Stimulated activated CD4-positive, alpha-beta T cell treated with anti-CD3 and anti-CD28 coated beads, TNF-alpha, amount 100 ng/mL, for 48 hours (primary cell): ENCODE measurements at places on chromosomes 6 and 20.

GRCh38 chr6:37275350-37275749, 17.4 kb upstream of the TMEM217 start:
- DNase-seq: no peak

DNA sequence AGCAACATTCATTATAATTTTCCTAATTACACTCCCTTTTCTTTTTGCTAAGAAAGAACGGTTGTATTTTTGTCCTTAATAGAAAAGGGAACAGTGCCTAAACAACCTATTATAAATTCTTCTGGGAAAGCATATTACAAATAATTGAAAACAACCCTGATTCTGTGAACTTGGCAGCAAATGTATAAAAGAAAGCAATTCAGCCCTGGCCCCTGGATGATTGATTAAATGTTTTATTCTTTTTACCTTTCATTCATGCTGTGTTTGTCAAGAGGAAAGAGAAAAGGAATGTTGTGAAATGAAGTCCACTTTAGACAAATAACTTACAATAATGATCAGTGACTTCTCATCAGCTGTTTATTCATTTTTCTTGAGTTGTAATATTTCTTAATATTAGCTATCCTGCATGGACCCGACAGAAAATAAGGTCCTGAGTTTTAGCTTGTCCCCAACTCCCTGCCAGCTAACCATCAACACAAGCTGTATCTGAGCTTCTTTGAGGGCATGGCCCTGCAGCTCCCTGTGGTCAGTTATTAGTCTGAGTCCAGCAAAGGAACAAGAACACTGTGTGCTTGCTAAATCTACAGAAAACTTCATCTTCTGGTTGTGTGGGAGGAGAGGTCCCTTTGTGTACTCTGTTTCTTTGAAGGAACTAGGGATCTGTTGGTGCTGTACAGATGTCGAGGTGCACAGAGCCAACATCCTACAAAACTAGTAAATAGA, 248.2 kb downstream of the LAMA2 start:
- DNase-seq: no peak

- DNase-seq: peak; percentile 20
Observed at GRCh38 chr6:42136508-42137193, 5.8 kb downstream of the C6orf132 start.

- no peak for DNase-seq
Observed at GRCh38 chr6:141199074-141199473, 933.7 kb upstream of the GJE1 start.

DNA sequence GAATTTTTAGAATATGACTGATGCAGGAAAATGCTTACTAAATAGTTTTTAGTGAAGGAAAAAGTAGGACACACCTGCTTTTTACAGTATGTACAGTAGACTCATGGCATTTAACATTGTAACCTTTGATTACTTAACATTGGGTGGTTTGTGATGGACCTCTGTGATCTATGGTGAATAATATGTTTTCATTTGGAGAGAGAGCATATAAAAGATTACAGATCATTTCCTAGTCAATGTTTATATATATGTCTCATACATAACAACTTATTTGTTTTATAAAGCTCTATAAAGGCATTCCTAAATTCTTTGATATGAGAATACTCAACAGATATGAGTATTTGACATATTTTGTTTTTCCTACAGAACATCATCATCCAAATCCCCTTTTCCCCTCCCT, 129.3 kb upstream of the PDE7B start:
- DNase-seq: no peak

DNA sequence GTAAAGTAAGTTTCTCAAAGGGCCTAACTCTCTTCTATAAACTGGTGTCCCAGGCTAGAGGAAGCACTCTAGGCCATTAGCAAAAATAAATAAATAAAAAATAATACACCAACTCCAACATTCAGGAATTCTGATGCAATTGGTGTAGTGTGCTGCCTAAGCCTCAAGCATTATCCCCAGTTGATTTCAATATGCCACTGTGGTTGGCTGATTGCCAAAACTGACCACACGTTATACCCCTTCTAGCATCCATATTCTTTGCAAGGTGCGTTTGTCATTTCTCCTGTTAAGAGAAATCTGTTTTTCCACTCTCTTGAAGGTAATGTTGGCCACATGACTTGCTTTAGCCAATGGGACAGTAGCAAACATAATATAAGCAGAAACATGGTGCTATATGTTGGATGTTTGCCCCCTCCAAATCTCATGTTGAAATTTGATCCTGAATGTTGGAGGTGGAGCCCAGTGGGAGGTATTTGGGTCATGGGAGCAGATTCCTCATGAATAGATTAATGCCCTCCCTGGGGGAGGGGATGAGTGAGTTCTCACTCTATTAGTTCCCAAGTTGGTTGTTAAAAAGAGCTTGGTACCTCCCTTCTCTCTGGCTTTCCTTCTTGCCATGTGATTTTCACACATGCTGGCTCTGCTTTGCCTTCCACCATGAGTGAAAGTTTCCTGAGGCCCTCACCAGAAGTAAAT, 71.9 kb upstream of the PLCB4 start:
- DNase-seq: no peak

- no peak for DNase-seq
Observed at GRCh38 chr6:1279065-1279464, 32.8 kb upstream of the FOXQ1 start.

GRCh38 chr6:75331151-75331550, 46.6 kb upstream of the TMEM30A start:
- no peak for DNase-seq

- DNase-seq: no peak
Observed at GRCh38 chr20:44123251-44123650, 63.7 kb downstream of the JPH2 start.

DNA sequence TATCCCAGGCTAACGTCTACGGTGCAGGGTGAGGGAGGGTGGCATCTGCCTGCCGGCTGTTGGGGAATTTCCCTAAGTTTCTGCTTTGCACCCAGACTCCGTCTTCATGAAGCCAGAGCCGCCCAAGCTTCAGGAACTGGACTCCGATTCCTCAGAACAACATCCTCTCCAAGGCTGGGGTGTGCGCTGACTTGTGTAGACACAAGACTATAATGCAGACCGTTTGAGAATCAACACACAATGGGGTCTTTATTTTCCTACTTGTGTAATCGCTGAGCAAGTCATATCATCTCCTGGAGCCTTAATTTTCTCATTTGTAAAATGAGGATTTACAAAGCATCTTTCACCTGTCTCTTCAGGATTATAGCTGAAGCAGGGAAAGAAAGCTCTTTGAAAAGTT, 160.5 kb upstream of the AGPAT4 start:
- no peak for DNase-seq

GRCh38 chr20:59723108-59723500, 118.8 kb downstream of the PHACTR3 start:
- DNase-seq: no peak

DNA sequence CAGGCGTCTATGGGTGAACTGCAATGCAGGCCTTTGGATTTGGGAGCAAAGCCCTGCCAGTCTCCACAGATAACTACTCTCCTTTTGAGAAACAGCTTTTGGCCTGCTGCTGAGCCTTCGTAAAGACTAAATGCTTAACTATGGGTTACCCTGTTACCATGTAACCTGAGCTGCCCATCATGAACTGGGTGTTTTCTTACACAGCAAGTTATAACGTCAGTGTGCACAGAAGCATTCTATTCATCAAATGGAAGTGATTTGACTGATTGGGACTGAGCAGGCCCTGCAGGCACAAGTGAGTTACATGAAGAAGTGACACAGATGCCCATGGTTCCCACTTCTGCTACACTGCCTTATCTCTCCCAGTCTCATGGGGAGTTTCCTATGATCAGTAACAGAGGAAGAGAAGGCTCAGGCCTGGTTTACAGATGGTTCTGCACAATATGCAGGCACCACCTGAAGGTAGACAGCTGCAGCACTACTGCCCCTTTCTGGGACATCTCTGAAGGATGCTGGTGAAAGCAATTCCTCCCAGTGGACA, 319.1 kb downstream of the CD83 start:
- DNase-seq: no peak

DNA sequence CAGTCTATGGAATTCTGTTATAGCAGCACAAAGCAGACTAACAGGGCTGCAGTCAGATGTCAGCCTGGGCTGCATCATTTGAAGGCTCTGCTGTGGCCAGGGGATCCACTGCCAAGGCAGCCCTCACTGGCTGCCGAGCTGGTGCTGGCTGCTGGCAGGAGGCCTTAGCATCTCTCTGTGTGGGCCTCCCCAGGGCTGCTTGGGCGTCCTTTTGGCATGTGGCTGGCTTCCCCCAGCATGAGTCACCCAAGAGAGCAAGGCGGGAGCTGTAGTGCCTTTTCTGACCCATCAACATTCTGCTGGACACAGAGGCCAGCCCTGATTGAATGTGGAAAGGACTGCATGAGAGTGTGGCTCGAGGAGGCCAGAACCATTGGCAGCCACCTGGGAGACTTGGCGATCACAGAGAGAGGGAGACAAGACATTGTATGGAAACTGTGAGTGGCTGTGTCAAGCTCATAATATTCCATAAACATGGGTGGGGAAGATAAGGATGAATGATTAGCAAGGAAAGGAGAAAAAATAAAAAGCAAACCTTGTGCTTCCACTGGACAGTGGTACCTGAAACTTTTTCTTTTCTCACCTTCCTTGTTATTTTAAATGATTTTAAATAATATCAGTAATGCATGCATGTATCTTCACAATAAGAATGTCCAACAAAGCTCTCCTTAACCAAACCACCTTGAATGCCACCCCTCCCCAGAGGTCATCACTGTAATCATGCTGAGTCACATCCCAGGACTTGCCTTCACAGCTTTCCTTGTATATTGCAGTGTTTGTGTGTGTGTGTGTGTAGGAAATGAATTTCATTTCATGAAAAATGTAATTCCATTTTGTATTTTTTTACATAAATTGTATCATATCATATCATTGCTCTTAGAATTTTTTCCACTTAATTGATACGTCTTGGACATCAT, 55.0 kb upstream of the VSX1 start:
- DNase-seq: no peak

DNA sequence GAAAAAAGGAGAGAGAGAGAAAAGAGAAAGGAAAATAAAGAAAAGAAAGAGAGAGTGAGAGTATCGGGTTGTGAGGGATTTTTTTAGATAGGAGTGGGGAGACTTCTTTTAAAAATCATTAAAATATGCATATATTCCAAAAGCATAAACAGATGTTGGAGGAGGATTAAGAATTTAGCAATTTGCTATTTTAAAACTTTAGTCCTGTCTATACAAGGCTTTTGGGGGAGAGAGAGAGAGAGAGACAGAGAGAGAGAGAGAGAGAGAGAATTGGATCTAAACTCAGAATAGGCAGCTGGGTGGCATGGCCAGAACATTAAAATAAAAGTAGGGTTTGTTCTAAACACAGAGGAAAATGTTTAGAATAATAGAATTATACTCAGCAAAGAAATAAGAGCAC, 72.1 kb downstream of the SOD2 start:
- no peak for DNase-seq

GRCh38 chr6:57242505-57242904, 20.4 kb upstream of the RAB23 start:
- DNase-seq: no peak

DNA sequence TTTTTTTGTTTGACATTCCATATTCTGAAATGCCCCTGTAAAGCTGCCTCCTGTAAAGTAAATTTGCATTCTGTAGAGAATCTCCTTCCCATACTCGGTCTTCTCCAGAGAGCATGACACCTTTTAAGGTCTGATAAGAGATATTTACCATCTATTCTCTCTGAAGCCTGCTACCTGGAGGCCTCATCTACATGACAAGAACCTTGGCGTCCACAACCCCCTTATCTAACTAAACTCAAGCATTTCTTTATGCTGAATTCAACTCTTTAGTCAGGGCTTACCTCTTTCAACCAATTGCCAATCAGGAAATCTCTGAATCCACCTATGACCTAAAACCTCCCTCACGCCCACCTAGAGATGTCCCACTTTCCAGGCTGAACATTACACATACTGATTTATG, 51.6 kb downstream of the FAM184A start:
- DNase-seq: no peak

DNA sequence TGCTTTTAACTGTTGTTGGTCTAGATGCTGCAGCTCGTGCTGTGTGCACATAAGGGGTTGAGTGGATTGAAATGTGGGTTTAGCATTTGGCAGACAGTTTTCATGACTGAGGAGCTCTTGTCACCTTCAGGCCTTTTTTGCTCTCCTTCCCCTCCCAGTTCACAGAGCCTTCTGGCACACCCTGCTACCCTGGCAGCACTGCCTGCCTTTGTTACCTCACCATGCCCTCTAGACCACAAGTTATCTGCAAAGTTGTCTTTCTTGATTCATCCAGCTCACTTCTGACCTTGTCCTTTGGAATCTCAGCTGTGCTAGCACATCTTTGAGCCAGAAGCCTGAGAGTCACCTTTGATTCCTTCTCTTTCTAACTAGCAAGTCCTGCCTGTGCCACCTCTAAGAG, 348.9 kb upstream of the ZFP64 start:
- DNase-seq: no peak

DNA sequence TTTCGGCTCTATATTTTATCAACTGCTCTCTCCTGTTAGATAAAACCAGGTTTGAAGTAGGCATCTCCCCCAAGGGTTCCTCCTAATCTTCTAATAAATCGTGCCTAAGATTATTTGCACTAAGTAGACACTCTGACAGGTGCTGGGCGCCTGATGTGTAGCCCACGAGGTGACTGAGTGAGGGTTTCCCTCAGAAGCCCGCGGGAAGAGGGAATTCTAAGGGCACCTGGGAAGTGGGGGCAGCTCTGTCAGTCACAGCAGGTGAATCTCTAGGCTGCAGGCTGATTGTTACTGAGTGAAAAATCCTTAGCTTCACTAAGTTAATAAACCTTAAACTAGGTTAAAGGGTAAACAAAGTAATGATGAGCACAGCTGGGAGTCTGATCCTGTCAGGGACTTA, 68.2 kb downstream of the PXDC1 start:
- no peak for DNase-seq

GRCh38 chr20:7882076-7882475, 58.2 kb downstream of the HAO1 start:
- DNase-seq: no peak

DNA sequence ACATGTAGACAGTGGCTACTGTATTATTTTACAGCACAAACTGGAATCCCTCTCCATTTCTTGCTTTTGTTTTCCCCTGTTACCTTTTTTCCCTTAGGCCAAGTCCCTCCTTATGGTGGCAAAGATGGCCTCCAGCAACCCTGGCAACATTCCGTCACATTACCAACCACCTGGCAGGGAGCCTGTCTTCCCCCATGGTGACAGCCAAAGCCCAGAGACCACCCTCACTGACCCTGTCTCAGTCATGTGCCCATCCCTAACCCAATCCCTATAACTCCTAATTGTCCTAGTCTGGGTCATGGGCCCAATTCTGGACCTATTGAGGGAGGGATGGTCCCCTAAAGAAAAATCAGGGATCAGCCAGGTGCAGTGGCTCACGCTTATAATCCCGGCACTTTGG, 27.6 kb downstream of the PARD6B start:
- no peak for DNase-seq

DNA sequence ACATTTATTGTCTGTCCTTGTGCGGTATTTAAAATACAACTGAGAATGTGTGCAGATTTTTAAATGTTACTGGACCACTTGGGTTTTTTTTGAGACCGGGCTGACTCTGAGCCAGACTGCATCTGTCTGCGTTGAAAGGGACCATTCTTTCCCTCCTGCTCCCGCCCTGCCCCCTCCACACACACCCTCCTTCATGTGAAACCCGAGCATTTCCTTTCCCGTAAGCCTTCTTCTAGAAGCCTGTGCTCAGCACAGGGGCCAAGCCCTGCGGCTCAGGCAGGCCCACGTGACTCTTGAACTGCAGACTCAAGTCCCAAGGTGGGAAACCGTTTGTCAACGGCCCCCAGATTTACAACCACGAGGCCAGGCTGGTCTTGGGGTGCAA, 82.7 kb upstream of the FOXC1 start:
- no peak for DNase-seq

- no peak for DNase-seq
Observed at GRCh38 chr6:5866547-5867051, 140.1 kb downstream of the NRN1 start.

GRCh38 chr6:12066297-12066696, 54.2 kb downstream of the HIVEP1 start:
- no peak for DNase-seq
